ENCODE measurements at places on chromosomes 16 and 17.

GRCh38 chr17:49473900-49474751 lies 21.0 kb upstream of the NGFR start:
- H3K4me3 ChIP-seq: no peak overlapping the region
- no peak overlapping the region for H3K27ac ChIP-seq
- no peaks in the 10 kb centered on the region for H3K36me3 ChIP-seq
- H3K27me3 ChIP-seq: peaks cover 39% of the 10 kb centered on the region

GRCh38 chr16:59148769-59149155 lies 414.6 kb upstream of the GOT2 start:
- H3K27ac ChIP-seq: no peak overlapping the region
- no peaks in the 10 kb centered on the region for H3K4me1 ChIP-seq
- DNase-seq: no peak
- no peaks in the 10 kb centered on the region for H3K27me3 ChIP-seq
- H3K36me3 ChIP-seq: no peaks in the 10 kb centered on the region

- no peaks in the 10 kb centered on the region for H3K27me3 ChIP-seq
- DNase-seq: no peak
- no peak overlapping the region for H3K27ac ChIP-seq
- no peak overlapping the region for H3K4me3 ChIP-seq
- no peaks in the 10 kb centered on the region for H3K4me1 ChIP-seq
Observed at GRCh38 chr17:8825802-8826201, 26.6 kb upstream of the MFSD6L start.

DNA sequence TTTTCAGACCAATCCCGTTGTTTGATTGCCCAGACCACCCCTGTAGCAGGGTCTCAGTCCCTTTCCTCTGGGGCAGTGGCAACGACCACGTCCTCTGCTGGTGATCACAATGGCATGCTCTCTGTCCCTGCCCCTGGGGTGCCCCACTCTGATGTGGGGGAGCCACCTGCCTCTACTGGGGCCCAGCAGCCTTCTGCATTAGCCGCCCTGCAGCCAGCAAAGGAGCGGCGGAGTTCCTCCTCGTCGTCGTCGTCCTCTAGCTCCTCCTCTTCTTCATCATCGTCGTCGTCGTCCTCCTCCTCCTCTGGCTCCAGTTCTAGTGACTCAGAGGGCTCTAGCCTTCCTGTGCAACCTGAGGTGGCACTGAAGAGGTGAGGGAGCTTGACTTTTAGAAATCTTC lies 9.2 kb downstream of the ELOB start:
- H3K27ac ChIP-seq: no peak overlapping the region
- H3K27me3 ChIP-seq: no peaks in the 10 kb centered on the region
- H3K4me3 ChIP-seq: no peak overlapping the region
- DNase-seq: no peak
- H3K36me3 ChIP-seq: peaks cover 96% of the 10 kb centered on the region

GRCh38 chr17:896953-897661 lies 82.5 kb downstream of the NXN start:
- H3K27me3 ChIP-seq: peaks cover 6% of the 10 kb centered on the region
- H3K36me3 ChIP-seq: no peaks in the 10 kb centered on the region
- no peak overlapping the region for H3K4me3 ChIP-seq
